Adipocyte (in vitro differentiated cells): ENCODE measurements at places on chromosomes 7 and 10.

DNA sequence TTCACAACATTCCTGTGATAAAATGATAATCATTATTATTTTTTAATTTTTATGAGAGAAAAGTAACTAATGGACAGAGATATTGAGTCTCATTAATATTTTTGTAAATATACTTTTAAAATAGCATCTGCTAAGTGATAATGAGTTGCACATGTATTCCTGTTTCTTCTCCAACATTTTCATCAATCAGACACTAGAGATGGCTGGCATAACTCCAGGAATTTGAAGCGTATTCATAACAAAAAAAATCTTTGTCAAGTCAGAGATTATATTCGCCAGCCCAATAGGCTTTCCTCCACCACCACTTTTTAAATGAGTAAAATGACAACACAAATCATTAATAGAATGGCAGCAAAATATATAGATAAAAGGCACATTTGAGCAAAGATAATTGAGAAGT, 524.0 kb upstream of the KCND2 start:
- no peak for DNase-seq

DNA sequence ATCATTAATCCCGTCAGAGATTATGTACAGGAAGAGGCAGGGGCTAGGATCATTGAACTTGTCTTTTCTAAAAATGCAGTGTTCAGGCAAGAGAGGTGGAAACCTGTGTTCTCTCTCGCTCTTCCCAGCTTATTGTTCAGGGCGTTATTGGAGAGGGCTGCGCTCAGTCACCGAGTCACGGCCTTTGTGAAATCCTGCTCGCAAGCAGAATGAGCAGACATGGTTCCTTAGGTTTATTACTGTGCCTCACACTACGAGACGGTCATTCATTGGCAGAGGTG, 631 bp upstream of the PRKRIP1 start:
- DNase-seq: no peak

DNA sequence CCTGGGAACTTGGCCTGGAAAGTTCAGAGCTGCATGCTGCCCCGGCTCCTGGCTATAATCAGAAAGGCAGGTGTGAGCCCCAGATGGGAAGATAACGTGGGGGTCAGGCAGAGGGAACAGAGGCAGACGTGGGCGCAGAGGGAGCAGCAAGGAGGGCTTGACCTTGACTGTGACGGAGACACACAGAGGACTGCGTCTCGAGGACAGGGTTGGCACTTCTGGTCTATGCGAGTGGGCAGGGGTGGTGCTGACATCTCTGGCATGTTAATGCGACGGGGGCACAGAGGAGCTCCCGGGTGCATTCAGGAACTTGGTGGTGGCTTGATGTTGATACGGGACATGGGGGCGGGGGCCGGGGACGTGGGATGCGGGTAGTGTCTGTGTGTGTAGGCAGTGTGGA, 232.1 kb upstream of the GRB10 start:
- DNase-seq: no peak

GRCh38 chr7:101521430-101521925, 107.6 kb downstream of the MYL10 start:
- no peak for DNase-seq

DNA sequence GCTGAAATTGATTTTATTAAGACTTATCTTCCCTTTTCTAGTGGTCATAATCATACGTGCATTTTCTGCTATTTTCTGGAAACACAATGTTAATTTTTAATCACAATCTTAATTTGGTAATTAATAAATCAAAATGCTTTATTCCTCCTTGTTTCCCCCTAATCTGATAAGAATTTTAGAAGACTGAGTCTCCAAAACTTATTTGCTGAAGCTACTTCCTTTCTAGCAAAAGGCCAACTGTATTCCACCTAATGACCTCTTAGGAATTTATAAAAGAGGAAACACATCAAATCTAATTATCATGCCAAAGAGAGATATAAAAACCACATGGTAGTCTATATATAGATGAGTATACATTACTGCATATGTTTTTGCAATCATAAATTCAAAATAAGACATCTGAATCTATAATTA, 140.6 kb downstream of the GNAI1 start:
- no peak for DNase-seq

GRCh38 chr10:33421789-33422462, 87.5 kb upstream of the NRP1 start:
- DNase-seq: peak; percentile 94

DNA sequence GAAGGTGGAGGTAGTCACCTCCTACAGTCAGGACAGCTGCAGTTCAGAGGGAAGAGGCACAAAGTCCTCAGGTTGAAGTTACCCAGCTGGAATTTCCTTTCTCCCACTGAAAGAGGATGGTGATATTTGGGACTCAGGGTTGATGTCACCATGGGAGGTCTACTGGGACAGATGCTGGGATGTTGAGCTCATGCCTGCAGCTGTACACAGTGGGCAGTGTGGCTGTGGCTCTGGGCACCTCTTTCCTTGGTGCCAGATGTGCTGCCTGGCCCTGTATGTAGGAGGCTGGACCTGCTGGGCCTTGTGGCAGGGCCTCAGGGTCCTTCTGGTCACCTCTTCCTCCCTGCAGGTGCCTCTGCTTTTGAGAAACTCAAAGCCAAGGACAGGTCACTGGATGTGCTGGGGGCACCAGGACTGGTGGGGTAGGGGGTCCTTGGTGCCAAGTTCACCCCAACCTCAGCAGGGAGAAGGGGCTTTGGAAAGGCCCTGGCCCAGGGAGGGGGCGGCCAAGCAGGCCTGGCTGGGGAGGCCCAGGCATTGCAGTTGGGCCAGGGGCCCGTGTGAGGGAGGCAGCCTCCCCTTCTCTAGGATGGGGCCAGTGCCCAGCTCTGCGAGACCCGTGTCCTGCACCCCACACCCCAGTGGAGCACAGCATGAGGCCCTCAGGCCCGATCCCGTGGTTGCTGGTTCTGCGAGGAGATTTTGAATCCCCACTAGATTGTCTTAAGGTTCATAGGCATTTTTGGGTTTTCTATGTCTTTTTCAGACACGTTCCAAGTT, 103.1 kb downstream of the BMS1 start:
- DNase-seq: no peak

GRCh38 chr7:76377186-76377918, 18.6 kb upstream of the YWHAG start:
- no peak for DNase-seq

GRCh38 chr10:124001391-124002148, 91.8 kb downstream of the CHST15 start:
- DNase-seq: no peak

GRCh38 chr7:12623223-12623622, 52.7 kb downstream of the SCIN start:
- DNase-seq: no peak

GRCh38 chr10:36380538-36380937, 738.4 kb upstream of the FZD8 start:
- DNase-seq: no peak

DNA sequence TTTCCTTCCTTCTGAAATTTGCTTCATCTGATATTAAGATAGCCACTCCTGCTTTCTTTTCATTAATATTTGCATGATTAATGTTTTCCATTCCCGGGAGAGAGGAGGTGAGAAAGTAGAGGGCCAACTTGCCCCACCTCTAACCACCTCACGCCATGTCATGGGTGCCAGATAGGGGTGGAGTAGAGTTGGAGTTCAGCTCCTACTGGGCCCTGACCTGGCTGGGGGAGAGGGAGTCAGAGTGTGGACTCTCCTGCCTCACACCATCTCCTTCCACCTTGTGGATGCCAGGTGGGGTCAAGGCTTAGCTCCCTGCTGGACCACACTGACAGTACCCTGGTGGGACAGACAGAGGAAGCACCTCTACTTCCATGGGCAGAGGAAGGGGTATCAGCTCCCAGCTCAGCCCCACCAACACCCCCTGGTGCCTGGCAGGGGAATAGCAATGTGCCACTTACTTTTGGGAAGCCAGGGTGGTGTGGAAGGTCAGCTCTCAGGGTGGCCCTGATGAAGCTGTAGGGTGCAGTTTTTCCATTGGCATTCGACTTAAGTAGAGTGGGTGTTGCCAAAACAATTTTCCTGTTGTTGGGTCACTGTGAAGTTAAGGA, 28.0 kb downstream of the CHST12 start:
- no peak for DNase-seq

GRCh38 chr7:98097042-98097645, 9.5 kb upstream of the LMTK2 start:
- no peak for DNase-seq

- no peak for DNase-seq
These were observed 26.2 kb upstream of the ZNF862 start for GRCh38 chr7:149811831-149812490.

- DNase-seq: no peak
These were observed 88.9 kb upstream of the WAC start for GRCh38 chr10:28444031-28444430.

DNA sequence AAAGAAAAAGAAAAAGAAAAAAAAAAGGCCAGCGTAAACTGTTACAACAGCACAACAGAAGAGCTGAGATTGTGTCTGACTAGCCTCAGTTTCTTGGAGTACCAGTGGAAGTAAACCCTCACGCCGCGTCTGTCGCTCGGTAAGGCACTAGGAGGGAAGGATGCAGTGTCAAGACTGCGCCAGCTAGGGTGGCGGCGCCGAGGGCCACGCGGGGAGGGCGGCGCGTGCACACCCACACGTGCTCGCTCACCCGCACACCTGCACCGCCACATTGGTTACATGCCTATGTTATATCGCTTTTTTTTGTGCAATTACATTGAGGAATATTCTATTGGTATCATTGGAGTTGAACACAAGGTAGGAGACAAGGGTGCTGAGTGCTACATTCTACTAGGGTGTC, 48.2 kb downstream of the CLEC2L start:
- no peak for DNase-seq

- DNase-seq: no peak
These were observed 206.4 kb downstream of the ITGB1 start for GRCh38 chr10:32751582-32751981.

- DNase-seq: no peak
These were observed 47.9 kb upstream of the CNPY1 start for GRCh38 chr7:155594163-155594732.

- DNase-seq: no peak
These were observed 19.8 kb downstream of the ADAMTS14 start for GRCh38 chr10:70692043-70692603.
